ENCODE measurements at places on chromosomes 5 and 9.

- DNase-seq = peak; percentile 7
These were observed 28.6 kb upstream of the SLC6A19 start for GRCh38 chr5:1172670-1173404.

DNA sequence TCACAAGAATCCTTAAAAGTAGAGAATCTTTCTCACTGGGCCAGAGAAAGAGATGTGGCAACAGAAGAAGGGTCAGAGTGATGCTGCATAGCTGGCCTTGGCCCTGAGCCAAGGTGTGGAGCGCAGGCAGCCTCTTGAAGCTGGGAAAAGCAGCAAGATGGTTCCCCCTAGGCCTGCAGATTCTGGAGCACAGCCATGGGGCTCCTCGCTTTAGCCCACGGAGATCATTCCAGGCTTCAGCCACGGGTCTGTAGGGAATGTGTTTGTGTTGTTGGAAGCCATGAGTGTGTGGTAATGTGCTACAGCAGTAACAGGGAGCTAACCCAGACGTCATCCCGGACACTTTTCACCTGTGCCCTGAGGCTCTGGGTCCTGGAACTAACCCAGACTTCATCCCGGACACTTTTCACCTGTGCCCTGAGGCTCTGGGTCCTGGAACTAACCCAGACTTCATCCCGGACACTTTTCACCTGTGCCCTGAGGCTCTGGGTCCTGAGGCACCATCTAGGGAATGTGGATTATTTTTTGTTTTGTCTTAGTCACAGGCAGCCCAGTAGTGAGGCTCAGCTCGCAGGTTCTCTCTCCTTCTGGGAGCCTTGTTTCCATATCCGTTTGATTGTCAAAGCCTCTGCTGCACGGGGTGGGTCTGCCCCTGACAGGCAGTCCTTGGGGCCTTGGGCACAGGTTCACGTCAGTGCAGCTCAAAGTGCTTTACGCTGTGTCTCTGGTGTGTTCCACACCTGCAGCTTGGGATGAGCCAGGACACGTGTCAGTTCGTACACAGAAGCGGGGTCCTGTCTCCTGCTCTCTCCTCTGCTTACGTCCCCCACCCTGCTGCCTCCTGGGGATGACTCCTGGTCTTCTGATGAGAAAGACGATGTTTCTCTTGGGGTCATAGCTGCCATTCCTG, 56.3 kb upstream of the EXOC3 start:
- no peak for DNase-seq

DNA sequence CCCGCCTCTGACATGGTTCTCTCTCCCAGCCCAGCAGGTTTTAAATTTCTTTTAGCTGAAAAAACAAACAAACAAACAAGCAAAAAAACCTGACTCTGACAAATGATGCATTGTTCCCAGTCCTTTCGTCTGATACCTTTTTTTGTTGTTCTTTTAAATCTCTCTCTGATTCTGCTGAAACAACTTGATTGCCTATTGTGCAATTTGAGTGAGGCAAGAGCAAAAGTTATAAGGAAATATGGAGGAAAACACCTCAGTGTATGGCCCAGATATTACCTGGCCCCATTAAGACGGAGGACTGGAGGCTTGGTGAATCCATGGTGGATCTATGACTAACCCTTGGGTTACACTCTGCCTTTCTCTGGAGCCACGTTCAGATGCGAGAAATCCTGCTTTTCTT, 164.0 kb downstream of the MELK start:
- DNase-seq = no peak

DNA sequence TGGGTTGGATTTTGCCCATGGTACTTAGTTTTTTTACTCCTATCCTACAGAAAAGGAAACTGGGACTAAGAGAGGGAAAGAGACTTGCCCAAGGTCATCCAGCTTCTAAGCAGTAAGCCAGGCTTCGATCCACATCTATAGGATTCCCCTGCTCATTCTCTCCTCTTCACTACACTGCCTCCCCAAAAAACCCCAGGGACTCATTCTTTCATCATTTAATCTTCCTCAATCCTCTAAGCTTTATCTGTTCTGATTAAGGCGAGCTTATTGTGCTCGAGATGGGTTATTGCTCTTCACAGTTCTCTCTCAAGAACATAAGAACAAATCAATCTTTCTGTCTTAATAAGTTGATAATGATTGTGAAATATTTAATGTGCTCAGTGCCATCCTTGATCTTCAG, 511.1 kb upstream of the BRINP1 start:
- DNase-seq = no peak

DNA sequence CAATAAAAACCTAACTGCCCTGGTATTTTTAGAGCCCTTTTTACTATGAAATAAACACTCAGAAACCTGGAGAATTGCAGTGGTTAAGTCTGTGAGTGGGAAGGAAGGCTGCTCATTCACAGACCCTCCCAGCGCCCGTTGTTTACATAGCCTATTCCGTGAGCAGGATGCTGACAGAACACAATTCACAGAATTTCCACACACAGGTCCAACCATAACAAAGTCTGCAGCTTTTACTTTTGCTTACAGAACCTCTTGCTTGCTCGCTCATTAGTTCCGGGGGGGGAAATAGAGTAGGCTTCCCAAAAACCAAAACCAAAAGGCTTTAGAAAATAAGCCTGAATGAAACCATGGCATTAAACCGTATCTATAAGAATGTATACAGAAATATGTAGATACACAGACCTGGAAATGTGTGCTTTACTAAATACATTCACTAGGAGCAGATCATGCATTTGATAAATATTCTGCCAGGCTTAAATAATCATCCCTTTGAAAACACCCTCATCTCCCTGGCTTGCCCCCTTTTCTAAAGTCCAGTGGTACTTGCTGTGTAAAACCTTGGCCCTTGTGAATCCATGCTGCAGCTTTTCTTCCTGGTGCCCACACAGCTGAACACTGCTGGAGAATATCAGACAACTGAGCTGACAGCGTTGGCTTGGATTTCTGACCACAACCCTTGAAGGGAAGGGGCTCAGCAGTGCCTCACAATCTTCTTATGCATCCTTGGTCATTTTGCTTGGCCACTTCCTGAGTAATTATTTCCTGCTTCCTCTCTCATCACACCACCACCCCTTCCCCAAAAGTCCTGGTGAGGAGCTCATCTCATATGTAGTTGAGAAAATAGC, 128.0 kb downstream of the FANCC start:
- DNase-seq = no peak

DNA sequence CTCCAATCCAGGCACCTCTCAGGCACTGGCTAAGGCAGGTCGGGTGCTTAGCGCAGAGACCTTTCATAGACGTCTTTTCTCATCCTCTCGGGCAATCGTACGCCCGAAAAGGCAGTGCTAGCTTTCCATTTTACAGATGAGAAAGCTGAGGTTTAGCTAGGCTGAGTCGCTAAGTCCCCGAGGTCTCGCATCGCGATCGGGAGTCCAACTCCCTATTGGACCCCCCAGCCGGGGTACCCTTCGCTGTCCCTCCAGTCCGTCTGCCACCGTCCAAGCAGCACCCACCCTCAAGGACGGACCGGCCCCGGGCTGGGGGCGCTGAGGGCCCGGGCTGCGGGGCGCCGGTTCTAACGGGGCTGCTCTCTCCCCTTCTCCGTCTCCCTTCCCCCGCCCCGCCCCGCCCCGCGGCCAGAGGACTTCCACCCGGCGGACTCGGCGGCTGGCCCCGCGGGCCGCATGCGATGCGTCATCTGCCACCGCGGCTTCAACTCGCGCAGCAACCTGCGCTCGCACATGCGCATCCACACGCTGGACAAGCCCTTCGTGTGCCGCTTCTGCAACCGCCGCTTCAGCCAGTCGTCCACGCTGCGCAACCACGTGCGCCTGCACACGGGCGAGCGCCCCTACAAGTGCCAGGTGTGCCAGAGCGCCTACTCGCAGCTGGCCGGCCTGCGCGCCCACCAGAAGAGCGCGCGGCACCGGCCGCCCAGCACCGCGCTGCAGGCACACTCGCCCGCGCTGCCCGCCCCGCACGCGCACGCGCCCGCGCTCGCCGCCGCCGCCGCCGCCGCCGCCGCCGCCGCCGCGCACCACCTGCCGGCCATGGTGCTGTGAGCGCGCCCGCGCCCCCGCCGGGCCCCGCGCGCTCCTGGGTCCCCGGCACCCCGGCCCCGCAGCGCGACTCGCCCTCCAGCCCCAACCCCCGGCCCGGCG, 12.5 kb upstream of the EXOSC2 start:
- peak; percentile 89 for DNase-seq

DNA sequence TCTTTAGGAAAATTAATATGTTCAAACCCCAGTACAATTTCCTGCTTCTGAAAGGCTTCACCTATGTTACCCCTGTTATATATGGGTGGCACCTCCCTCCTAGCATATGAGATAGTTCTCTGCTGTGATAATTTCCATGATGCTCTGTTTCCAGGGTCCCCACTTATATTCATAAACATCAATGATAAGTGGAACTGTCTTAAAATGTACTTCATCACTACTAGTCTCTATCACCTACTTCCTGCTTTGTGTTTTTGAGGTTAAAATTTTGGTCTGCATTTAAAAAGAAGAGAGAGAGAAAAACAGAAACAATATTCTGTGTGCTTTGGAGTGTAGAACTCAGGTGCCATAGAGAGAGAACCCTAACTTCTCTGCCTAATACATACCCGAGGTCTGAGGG, 234.7 kb downstream of the HTR1A start:
- DNase-seq = no peak

DNA sequence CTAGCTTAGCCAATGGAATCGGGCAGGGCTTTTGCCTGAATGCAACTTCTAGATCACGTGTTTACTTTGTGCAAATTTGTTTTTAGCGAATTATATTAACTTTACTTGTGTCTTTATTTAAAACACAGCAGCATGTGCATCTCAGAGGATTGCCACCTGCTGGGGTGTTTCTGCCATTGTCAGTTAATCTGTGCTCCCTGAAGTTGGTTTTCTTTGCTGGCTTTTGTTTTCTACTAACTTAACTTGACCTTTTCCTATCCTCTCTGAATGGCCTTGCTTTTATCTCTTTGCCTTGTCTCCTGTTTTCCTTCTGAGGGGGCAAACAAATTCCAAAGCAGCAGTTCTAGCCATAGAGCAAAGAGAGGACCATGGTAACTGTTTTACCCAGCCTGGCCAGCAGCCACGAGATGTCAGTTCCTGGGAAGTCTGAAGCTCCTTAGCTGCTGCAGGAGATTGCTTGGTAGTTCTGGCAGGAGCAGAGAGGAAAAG, 67.6 kb downstream of the ARHGEF28 start:
- no peak for DNase-seq

- DNase-seq = no peak
These were observed 134.7 kb downstream of the COL23A1 start for GRCh38 chr5:178455480-178455835.

GRCh38 chr9:37566716-37567115, 9.5 kb downstream of the FBXO10 start:
- DNase-seq = no peak

- DNase-seq = no peak
These were observed 27.6 kb upstream of the CCDC112 start for GRCh38 chr5:115324021-115324420.

GRCh38 chr5:10775646-10776045, 14.6 kb upstream of the DAP start:
- no peak for DNase-seq

- DNase-seq = peak; percentile 42
These were observed 556 bp downstream of the PCDHGC3 start for GRCh38 chr5:141476132-141476911.

GRCh38 chr9:96779089-96779488, 1.2 kb upstream of the ZNF510 start:
- DNase-seq = no peak

GRCh38 chr5:107376546-107377276, 294.0 kb downstream of the EFNA5 start:
- no peak for DNase-seq

GRCh38 chr5:122629121-122629677, 145.7 kb upstream of the SNX2 start:
- DNase-seq = no peak

DNA sequence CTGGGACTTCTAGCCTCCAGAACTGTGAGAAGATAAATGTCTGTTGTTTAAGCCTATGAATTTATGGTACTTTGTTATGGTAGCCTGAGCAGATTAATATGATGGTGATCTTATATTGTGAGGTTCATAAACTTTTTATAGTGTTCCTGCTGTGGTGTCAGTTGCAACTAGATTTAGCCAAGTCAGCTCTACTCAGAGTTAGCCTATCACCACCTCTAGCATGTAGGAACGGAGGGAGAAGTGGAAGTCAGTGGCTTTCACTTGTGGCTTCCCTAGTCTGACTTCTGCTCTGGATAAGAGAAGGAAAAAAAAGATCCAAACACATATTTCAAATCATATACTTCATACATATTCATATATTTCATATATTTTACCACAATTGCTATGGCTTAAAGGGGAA, 6.6 kb downstream of the POC5 start:
- DNase-seq = no peak

DNA sequence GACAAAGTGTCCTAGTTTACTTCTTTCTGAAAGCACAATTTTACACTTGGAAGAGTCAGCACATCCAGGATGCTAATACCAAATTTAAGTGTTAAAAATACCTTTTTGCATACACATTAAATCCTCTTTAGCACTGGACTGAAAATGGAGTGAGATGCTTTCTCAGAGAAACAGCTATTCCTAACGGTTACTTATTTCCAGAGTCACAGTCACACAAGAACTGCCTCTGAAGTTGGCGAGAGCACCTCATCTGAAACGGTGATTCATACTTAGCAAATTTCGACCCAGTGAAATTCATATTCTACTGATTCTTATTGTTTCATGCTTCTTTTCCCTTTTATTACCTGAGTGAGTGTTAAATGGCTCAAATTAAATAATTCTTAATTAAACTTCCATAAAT, 12.2 kb downstream of the CDH18 start:
- no peak for DNase-seq

DNA sequence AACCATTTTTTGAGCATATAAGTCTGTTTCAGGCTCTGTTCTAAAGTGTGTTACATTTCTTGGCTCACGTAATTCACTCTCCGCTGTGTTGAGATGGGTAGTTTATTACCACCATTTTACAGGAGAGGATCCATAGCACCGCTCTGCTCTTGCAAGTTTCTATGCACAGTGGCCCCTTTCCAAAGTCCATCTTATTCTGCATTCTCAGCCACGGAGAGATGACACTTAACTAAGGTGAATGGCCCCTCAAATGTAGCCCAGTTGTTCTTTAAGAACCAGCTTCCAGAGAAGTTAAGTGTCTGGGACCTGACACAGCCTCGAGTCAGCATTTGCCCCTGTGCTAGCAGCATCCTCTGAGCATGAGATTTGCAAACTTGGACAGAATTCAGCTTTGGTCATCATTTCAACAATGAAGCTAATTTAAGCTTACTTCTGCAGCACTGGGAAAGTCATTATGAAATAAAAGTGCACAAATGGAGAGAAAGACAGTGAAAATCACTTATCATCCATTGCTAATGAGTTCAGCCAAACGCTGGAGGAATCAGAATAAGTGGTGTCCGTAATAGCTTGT, 61.9 kb downstream of the FAM78A start:
- DNase-seq = no peak

DNA sequence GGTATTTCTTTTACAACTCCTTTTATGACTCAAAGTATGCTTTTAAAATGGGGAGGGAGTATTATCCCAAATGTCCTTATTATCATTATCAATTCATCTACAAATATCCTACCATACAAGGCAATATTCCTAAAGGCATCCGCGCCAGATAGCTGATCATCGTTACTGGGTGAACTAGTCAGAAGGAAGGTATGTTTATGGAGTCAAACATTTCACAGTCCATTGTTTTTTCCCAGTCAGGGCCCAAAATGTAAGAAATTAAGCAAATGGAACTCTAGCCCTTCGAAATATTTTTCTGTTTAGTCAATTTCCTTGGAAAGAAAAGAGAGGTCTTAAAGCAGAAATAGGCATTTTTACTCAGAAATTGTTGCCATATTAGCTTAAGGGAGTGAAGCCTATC, 188.5 kb upstream of the CCNG1 start:
- DNase-seq = no peak
